Muscle of back (tissue), 13 donors: ENCODE measurements at places on chromosomes 11 and 22. TPM values are rescaled to one million over a fixed set of nuclear protein-coding genes. Genes with fewer than 3 reads are reported as not detected.

SGSM1 gene
- 0.17 TPM for polyA plus RNA-seq

DNA sequence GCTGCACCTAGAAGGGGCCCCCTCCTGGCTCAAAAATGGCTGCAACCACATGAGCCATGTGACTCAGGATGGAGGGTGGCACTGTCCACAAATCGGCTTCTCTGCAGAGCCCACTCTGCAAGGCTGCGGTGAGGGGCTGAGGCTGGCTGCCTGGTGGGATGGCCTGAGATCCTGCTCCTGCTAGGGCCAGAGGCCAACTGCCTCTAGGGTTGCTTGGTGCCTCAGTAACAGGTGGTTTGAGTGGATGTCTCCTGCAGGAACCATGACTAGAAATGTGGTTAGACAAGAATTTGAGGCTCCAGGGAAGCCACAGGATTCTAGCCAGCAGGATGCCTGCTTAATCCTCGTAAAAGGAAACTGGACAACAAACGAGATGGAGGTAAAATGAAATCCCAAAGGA, 17.1 kb downstream of the PATZ1 start:
- DNase-seq = no peak

DNA sequence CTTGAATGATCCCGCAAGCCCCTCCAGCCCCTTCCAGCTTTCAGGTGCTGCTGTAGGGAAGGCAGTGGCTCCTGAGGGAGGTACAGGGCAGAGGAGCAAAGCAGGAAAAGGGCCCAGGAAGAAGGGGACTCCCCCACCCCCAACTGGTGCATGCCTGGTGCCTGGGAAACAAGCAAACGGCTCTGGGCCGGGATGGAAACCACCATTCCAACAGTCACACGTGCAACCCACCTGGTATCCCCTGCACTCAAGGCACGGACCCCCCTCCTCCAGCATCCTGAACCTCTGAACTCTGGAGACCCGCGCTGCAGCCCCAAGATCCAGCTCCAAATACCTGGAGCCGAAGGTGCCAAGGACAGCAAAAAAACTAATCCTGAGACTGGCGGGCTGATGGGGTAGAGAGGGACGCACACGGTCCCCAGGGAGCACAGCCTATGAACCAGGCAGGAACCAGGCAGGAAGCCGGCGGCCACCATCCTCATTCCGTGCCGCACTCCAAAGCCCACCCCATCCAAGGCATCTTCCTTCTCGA, 537 bp downstream of the SCN4B start:
- no peak for DNase-seq

- no peak for DNase-seq
Observed at GRCh38 chr22:29309332-29310064, 3.0 kb downstream of the GAS2L1 start.

DNA sequence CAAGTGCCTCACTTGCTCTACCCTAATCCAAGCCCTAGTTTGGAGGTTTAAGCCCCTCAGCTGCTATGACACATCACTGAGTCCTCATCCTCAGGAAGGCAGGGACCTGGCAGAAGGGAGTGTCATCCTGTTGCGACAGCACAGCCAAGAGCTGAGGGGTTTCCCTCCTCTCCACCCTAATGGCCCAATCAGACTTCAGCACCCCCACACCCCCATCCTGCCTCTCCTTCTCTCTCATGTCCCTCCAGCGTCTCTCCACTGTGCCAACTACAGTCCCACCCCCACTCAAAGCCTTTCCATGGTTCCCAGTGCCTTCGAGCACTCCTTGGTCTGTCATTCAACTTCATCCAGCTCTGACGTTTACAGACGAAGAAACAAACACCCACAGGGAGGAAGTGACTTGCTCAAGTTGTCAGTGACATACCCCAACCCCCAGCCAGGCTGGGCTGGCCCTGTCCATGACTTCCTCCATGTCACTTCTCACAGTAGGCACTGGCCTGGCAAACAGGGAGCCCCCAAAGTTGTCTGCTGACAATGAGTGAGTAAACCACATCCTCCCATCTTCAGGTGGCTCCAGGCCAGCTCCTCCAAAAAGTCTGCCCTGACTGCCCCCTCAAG, 15.6 kb downstream of the ARAP1 start:
- peak; percentile 55 for DNase-seq

- peak; percentile 48 for DNase-seq
Observed at GRCh38 chr11:68550485-68550817, 89.9 kb downstream of the PPP6R3 start.

- DNase-seq = no peak
Observed at GRCh38 chr22:27835446-27835845, 33.9 kb upstream of the MN1 start.

DNA sequence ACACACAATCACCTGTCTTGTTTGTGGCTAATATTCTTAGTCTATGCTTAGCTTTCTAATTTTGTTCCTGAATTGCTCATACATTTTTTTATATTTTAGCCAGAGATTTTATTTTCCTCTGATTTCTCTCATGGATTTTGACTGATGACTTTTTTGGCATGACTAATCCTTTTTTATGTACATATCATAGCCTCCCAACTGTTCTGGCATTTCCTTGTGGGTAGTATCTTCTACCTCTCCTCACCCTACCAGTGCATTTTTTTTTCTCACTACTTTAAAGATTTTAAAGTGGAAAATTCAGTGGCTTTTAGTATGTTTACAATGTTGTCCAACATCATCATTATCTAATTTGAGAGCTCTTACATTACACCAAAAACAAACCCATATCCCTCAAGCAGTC, 84.4 kb upstream of the TENM4 start:
- no peak for DNase-seq

OR52N4 gene
- not detected for polyA plus RNA-seq

DNA sequence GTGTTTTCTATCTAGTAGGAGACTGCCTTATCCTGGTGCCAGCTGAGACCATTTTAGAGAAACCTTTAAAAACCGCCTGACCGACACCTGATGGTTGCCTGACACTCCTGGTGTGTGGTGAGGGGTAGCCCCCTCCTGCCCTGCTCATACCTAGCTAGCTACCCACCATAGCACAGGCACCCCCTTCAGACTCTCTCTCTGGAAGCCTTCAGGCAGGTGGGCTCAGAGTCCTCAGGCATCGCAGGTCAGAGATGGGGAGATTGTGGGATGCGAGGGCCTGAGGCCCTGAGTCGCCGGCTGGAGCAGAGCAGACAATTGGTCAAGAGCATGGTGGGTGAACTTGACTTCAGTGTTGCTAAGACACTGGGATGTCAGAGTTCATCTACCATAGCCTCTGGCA, 424.6 kb downstream of the BRD1 start:
- no peak for DNase-seq
